Activated CD8-positive, alpha-beta T cell treated with anti-CD3 and anti-CD28 coated beads for 36 hours (primary cell): ENCODE measurements at places on chromosomes 7 and 10. TPM values are rescaled to one million over a fixed set of nuclear protein-coding genes. Genes with fewer than 3 reads are reported as not detected.

Gene ANTXRL
- total RNA-seq = not detected

Gene VIPR2
- not detected for total RNA-seq

Gene CISD1
- 49.7 TPM for total RNA-seq

Gene FOXI2
- total RNA-seq = not detected

Gene CCSER2
- total RNA-seq = 56.9 TPM

Gene CCDC146
- 2.6 TPM for total RNA-seq

Gene NXPH1
- total RNA-seq = not detected

Gene TRIM50
- not detected for total RNA-seq

Gene EPO
- total RNA-seq = not detected

Gene NKX1-2
- not detected for total RNA-seq

Gene RNF148
- not detected for total RNA-seq

Gene RELN
- not detected for total RNA-seq

Gene PRSS37
- total RNA-seq = not detected

Gene SLC26A3
- not detected for total RNA-seq

Gene MBL2
- total RNA-seq = not detected

Gene C10orf143
- 5.1 TPM for total RNA-seq

Gene CACNA2D1
- not detected for total RNA-seq

Gene SPRN
- total RNA-seq = not detected

Gene PURB
- 20.5 TPM for total RNA-seq

Gene VPS37D
- total RNA-seq = 1.1 TPM

Gene FZD8
- total RNA-seq = 0.14 TPM

Gene CNPY1
- not detected for total RNA-seq

Gene OGA
- 125 TPM for total RNA-seq

Gene ZCWPW1
- total RNA-seq = 3.6 TPM

Gene CUZD1
- total RNA-seq = 1.3 TPM

Gene PDCD4
- total RNA-seq = 190 TPM

Gene ZNF425
- total RNA-seq = 0.29 TPM

Gene PSMC2
- total RNA-seq = 137 TPM

Gene SPDYE1
- total RNA-seq = not detected

Gene EMX2
- total RNA-seq = not detected

Gene OR9A2
- not detected for total RNA-seq

Gene PODXL
- 0.45 TPM for total RNA-seq
